ENCODE measurements at places on chromosomes 3 and 15. TPM values are rescaled to one million over a fixed set of nuclear protein-coding genes. Genes with fewer than 3 reads are reported as not detected.

- H3K27me3 ChIP-seq = no peaks in the 10 kb centered on the region
- DNase-seq = no peak
- no peak overlapping the region for H3K27ac ChIP-seq
These were observed 10.0 kb upstream of the GRAMD1C start for GRCh38 chr3:113828600-113828999.

DNA sequence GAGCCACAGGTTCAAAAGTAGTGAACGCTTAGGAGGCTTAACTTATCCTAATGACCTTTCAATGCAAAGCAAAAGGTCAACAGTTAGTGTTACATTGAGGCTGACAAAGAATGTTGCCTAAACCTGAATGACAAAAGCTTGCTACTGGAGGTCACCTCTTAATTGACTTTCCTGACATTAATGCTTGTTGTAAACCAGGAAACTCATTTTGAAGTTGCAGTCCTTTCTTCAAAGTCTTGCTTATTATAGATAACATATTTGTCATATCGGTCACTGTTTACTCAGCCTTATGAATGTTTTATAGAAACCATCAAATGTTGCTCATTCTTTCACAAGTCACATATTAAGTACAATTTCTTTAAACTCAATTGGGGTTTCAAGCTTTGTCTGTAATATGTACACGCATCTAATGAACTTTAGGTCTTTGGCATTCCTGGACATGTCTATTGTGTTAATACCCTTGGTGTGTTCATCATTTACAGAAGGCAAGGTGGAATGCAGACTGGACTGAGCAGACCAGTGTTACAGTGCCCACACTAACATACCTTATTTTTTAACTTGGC is 488.2 kb upstream of the NECTIN3 start:
- DNase-seq = no peak
- H3K4me1 ChIP-seq = no peaks in the 10 kb centered on the region
- H3K27ac ChIP-seq = no peak overlapping the region
- no peaks in the 10 kb centered on the region for H3K27me3 ChIP-seq
- no peak overlapping the region for H3K4me3 ChIP-seq
- no peaks in the 10 kb centered on the region for H3K36me3 ChIP-seq

DNA sequence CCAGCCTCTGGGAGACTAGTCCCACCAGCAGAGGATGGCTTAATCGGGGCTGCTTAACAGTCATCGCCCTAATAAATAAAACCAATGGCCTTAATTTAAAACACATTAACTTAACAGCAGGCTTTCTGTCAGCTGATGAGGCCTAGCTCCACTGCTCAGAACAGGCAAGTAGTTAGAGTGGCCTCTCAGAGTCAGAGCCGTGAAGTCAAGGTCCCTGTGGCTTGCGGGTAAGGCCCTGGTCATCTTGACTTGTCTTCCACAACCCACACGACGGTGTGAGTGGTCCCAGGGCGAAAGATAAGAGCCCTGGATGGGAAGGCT is 11.8 kb downstream of the XXYLT1 start:
- DNase-seq = no peak
- peaks cover 3% of the 10 kb centered on the region for H3K36me3 ChIP-seq
- peak overlapping the region; percentile 64 for H3K4me3 ChIP-seq
- peak overlapping the region; percentile 89 for H3K27ac ChIP-seq

GRCh38 chr3:121735047-121735696 is 14.4 kb downstream of the GOLGB1 start:
- no peak overlapping the region for H3K27ac ChIP-seq
- peaks cover 11% of the 10 kb centered on the region for H3K4me1 ChIP-seq
- H3K4me3 ChIP-seq = no peak overlapping the region
- H3K36me3 ChIP-seq = peaks cover 5% of the 10 kb centered on the region

Gene GYG1
- total RNA-seq = 9.3 TPM

DNA sequence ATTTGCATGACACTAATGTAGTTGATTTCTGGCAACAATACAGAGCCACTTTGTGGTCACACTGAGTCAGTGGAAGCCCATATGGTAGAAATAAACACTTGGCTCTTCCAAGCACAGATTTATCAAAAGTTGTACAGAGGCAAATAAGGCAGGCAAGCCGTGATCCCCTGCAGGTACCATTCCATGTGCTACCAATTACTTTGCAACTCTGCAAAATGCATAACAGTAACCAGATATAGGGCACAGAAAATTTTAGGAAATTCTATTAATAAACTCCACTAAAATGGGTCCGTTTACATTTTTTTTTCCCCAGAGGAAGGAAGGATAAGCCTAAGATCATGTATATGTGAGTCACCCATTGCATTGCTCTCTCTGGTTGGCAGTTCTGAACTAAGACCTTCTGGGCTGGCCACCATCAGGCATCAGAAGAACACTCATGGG is 103.1 kb upstream of the PTX3 start:
- no peaks in the 10 kb centered on the region for H3K27me3 ChIP-seq
- no peak overlapping the region for H3K27ac ChIP-seq
- H3K36me3 ChIP-seq = no peaks in the 10 kb centered on the region
- H3K4me1 ChIP-seq = no peaks in the 10 kb centered on the region
- H3K4me3 ChIP-seq = no peak overlapping the region

GRCh38 chr3:49518016-49518415 is 36.3 kb upstream of the BSN start:
- no peak overlapping the region for H3K27ac ChIP-seq
- H3K36me3 ChIP-seq = peaks cover 24% of the 10 kb centered on the region
- no peak for DNase-seq
- H3K27me3 ChIP-seq = no peaks in the 10 kb centered on the region
- peaks cover 19% of the 10 kb centered on the region for H3K4me1 ChIP-seq

Gene SCG5
- not detected for total RNA-seq

- no peaks in the 10 kb centered on the region for H3K27me3 ChIP-seq
- no peaks in the 10 kb centered on the region for H3K4me1 ChIP-seq
- no peaks in the 10 kb centered on the region for H3K36me3 ChIP-seq
- no peak overlapping the region for H3K4me3 ChIP-seq
These were observed 327.0 kb downstream of the ZPLD1 start for GRCh38 chr3:102761766-102762165.

- no peaks in the 10 kb centered on the region for H3K36me3 ChIP-seq
- DNase-seq = no peak
- H3K4me1 ChIP-seq = peaks cover 72% of the 10 kb centered on the region
- H3K27ac ChIP-seq = peak overlapping the region; percentile 18
These were observed 9.8 kb downstream of the LRIG1 start for GRCh38 chr3:66490984-66491383.

DNA sequence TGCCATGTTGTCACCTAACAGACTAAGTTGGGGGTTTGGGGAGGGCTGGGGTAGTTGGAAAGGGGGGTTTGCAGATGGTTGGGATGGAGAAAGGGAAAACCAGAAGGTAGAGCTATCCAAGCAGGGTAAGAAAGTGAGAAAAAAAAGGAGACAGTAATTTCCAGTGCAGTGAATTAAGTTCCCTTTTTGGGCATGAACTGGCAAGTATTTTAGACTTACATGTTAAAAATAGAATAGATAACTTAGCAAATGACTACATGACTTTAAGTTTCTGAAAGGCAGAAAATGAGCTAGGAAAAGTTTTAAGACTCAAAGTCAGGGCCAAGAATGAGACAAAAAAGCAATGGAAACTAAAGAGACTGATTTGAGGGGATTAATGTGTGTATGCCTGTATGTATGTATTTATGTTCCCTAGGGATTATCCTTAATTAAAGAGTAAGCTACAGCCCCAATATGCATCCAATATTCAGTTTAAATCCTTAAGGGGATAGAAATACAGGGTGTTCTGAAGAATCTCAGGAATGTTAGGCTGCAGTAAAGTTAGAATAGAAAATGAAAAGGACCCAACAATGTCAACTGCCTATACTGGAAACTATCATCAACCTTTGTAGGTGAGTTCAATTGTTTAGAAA is 285.2 kb upstream of the MME start:
- H3K4me1 ChIP-seq = no peaks in the 10 kb centered on the region
- no peak overlapping the region for H3K4me3 ChIP-seq
- H3K36me3 ChIP-seq = no peaks in the 10 kb centered on the region
- no peak overlapping the region for H3K27ac ChIP-seq
- DNase-seq = no peak

DNA sequence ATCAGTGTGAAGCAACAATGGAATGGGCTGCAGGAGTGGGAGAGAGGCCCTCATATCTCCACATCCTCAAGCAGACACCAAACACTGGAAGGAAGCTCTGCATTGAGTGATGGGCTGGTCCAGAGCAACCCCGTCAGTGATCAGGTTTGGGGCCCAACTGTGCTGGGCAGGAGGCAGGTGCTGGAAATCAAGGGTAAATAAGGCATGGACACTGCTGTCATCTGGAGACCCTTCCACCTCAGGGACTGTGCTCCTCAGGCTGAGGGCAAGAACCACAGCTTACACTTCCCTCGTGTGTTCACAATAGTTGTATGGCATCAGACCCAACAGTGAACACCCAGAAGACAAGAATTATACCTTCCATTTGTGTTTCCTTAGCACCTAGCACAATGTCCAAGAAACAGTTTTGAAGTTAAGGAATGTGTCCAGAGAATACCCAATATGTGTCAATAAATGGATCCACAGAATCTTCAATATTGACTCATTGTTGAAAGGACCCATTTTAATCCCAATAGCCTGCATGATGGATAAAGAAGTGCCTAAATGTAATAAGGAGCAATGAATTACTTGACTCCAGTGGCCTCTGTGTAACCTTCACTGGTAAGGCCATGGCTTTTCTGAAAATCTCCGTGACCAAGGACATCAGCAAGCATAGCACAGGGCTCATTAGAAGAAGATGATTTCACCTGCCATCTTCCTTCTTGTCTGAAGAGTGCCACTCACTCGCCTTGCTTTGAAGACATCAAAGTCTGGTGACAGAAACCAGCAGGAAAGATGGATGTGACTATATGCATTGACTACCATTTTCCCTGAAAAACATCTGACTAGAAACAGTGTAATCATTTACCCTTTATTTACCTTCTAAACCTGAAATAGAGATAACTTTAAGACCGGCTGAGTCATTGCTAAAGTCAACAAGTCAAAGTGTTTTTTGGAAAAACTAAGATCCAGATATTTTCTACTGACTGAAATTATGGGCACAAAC is 7.0 kb upstream of the AHSG start:
- H3K4me1 ChIP-seq = no peaks in the 10 kb centered on the region
- H3K27ac ChIP-seq = no peak overlapping the region
- H3K4me3 ChIP-seq = no peak overlapping the region
- H3K36me3 ChIP-seq = no peaks in the 10 kb centered on the region

DNA sequence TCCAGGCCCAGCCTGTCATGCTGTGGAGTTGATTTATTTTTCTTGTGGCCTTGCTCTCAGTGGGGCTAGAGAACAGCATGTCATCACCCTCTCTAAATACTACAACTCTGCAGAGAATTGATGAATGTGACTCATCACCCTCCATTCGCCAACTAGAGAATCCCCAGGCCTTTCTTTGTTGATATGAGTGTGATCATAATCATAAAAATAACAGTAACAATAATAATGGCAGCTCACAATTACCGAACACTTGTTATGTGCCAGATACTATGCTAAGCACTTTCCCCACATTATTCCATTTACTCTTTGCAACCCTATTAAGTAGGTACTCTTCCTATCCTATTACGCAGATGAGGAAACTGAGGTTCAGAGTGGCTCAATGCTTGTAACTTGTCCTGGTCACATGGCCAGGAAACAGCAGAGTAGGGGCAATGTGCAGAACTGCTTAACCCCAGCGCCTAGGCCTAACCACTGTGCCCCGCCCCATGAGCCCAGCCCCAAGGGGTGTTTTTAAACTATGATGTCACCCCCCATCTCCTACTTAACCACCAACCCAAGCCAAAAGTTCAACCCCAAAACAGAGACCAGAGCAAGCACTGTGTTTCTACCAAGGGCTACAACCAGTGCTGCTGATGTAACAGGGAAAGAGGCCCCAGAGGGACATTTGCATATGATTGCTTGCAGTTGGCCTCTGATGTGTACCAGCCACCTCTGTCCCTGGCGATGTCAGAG is 104.5 kb downstream of the ADCY5 start:
- H3K4me3 ChIP-seq = no peak overlapping the region
- peak; percentile 21 for DNase-seq
- peaks cover 4% of the 10 kb centered on the region for H3K27me3 ChIP-seq
- no peaks in the 10 kb centered on the region for H3K4me1 ChIP-seq
- H3K27ac ChIP-seq = no peak overlapping the region

GRCh38 chr15:77991029-77991406 is 86.5 kb downstream of the TBC1D2B start:
- H3K27me3 ChIP-seq = no peaks in the 10 kb centered on the region
- H3K36me3 ChIP-seq = no peaks in the 10 kb centered on the region
- H3K4me1 ChIP-seq = peaks cover 78% of the 10 kb centered on the region
- peak; percentile 65 for DNase-seq
- H3K27ac ChIP-seq = no peak overlapping the region

- H3K27me3 ChIP-seq = no peaks in the 10 kb centered on the region
- no peak for DNase-seq
- H3K36me3 ChIP-seq = peaks cover 11% of the 10 kb centered on the region
- peak overlapping the region; percentile 97 for H3K27ac ChIP-seq
These were observed 1.1 kb downstream of the PLXNB1 start for GRCh38 chr3:48428572-48429316.

- no peak for DNase-seq
- H3K4me1 ChIP-seq = no peaks in the 10 kb centered on the region
- no peak overlapping the region for H3K27ac ChIP-seq
- H3K27me3 ChIP-seq = no peaks in the 10 kb centered on the region
These were observed 865.3 kb downstream of the MCTP2 start for GRCh38 chr15:95096651-95097050.

All from suprapubic skin (tissue), 4 donors.